ENCODE measurements at places on chromosomes 16 and 17. TPM values are rescaled to one million over a fixed set of nuclear protein-coding genes. Genes with fewer than 3 reads are reported as not detected.

DNA sequence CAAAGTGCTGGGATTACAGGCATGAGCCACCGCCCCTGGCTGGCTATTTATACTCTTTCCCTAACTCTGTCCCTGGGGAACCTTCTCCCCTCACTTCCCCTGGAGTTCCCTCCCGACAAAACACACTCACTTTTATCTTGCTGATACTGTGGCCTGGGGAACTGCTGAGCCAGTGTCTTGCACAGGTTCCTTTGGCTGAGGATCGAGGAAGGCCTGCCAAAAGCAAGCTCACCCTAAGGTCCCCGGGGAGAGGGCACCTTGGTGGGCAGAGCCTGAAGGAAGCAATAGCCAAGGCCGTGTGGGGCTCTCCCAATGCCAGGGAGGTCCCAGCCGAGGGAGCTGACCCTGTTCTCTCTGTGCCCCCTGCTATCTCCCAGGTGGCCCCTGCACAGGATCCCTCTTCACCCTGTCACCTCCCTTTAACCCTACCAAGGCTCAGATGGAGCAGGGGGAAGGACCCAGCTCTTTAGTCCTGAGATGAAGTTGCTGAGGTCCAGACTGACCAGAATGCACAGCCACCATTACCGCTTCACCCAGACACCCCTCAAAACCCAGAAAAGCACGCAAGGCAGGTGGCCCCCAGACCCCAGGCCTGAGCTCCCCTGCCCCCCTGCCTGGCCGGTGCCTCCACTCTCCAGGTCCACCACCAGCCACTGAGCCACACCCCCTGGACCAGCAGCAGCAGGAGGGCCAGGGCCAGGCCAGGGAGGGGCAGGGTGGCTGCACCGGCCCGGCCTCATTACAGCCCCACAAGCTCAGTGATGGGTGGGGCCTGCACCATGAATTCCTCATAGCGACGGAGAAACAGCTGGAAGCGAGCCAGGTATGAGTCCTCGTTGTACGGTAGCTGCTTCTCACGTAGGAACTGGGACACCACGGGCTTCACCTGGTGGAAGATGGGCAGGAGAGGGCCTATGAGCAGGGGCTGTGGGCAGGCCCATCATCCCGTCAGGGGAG lies 5.1 kb upstream of the FDXR start:
- H3K36me3 ChIP-seq, result no peaks in the 10 kb centered on the region
- no peak overlapping the region for H3K27ac ChIP-seq
- no peak overlapping the region for H3K4me3 ChIP-seq
- H3K27me3 ChIP-seq, result peaks cover 6% of the 10 kb centered on the region

GRCh38 chr16:14013571-14014283 lies 57.4 kb upstream of the MRTFB start:
- H3K36me3 ChIP-seq, result no peaks in the 10 kb centered on the region
- peak overlapping the region; percentile 89 for H3K27ac ChIP-seq
- H3K27me3 ChIP-seq, result no peaks in the 10 kb centered on the region
- peaks cover 46% of the 10 kb centered on the region for H3K4me1 ChIP-seq
- peak overlapping the region; percentile 2 for H3K4me3 ChIP-seq

The SNAI3 gene
- total RNA-seq, result not detected

The TERB1 gene
- not detected for total RNA-seq

- peak; percentile 48 for DNase-seq
- peaks cover 5% of the 10 kb centered on the region for H3K36me3 ChIP-seq
- no peaks in the 10 kb centered on the region for H3K4me1 ChIP-seq
- no peak overlapping the region for H3K27ac ChIP-seq
Measured at GRCh38 chr17:6525141-6525540, 31.2 kb downstream of the PITPNM3 start.

DNA sequence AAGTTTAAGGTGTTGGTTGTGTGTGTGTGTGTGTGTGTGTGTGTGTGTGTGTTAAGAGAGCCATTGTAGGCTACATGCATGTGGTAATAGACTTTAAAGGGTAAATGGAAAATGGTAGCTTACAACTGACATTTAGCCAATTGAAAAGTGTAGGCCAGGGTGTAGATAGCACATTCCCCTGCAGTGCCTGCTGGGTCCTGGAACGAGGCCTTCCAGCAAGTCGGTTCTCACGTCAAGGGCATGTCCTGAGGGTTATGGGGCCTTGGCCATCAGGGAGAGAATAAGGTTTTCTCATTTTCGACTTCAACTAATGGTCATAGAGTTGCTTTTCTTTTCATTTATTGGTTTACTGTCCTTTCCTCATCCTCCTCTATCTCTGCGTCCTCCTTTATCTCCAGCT lies 65.1 kb downstream of the RPTOR start:
- no peaks in the 10 kb centered on the region for H3K36me3 ChIP-seq
- no peak overlapping the region for H3K4me3 ChIP-seq
- no peaks in the 10 kb centered on the region for H3K27me3 ChIP-seq
- DNase-seq, result no peak
- H3K4me1 ChIP-seq, result no peaks in the 10 kb centered on the region

The SLC13A2 gene
- 9.7 TPM for total RNA-seq

GRCh38 chr17:29621751-29622194 lies 939 bp downstream of the CORO6 start:
- no peak for DNase-seq
- H3K36me3 ChIP-seq, result no peaks in the 10 kb centered on the region
- H3K4me3 ChIP-seq, result peak overlapping the region; percentile 78

The TEFM gene
- 4.9 TPM for total RNA-seq

The OR1F1 gene
- not detected for total RNA-seq

The KRT33A gene
- total RNA-seq, result 1.2 TPM

The CCT6B gene
- total RNA-seq, result 0.49 TPM

DNA sequence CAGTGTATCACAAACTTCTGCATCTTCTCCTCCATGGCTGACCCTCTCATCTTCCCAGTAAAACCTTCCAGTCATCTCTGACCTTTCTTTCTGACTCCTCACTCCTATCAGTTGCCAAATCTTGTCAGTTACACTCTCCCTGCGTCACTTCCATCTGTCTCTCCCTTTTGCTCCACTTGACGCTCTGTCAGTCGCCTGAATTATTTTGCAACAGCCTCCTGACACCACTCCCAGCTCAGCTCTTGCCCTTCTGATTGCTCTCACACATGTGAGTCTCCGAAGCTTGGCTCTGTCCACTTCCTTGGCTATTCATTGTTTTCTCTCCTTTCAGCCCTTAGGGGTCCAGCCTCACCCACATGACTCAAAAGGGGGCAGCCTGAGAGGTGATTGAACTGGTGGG lies 27.7 kb downstream of the DHRS7C start:
- H3K4me1 ChIP-seq, result no peaks in the 10 kb centered on the region
- peaks cover 5% of the 10 kb centered on the region for H3K27me3 ChIP-seq
- no peak overlapping the region for H3K27ac ChIP-seq

GRCh38 chr17:27569257-27569722 lies 61.7 kb upstream of the LGALS9 start:
- no peaks in the 10 kb centered on the region for H3K27me3 ChIP-seq
- H3K4me3 ChIP-seq, result no peak overlapping the region
- no peak overlapping the region for H3K27ac ChIP-seq
- peaks cover 20% of the 10 kb centered on the region for H3K4me1 ChIP-seq
- no peak for DNase-seq
- H3K36me3 ChIP-seq, result no peaks in the 10 kb centered on the region

The RNF112 gene
- total RNA-seq, result 1.1 TPM

The CA10 gene
- total RNA-seq, result not detected

The HSF5 gene
- total RNA-seq, result not detected

GRCh38 chr17:38619937-38620550 lies 14.3 kb upstream of the SRCIN1 start:
- H3K4me1 ChIP-seq, result no peaks in the 10 kb centered on the region
- peak; percentile 44 for DNase-seq
- H3K27ac ChIP-seq, result no peak overlapping the region
- H3K4me3 ChIP-seq, result no peak overlapping the region
- H3K36me3 ChIP-seq, result no peaks in the 10 kb centered on the region
- peaks cover 26% of the 10 kb centered on the region for H3K27me3 ChIP-seq

The TSPAN10 gene
- 2.2 TPM for total RNA-seq

The RAI1 gene
- total RNA-seq, result 46.1 TPM

The MEIOB gene
- 0.29 TPM for total RNA-seq

GRCh38 chr17:7261379-7262191 lies 693 bp downstream of the CLDN7 start:
- peaks cover 47% of the 10 kb centered on the region for H3K4me1 ChIP-seq
- H3K27ac ChIP-seq, result peak overlapping the region; percentile 59
- DNase-seq, result no peak
- H3K27me3 ChIP-seq, result peaks cover 35% of the 10 kb centered on the region

The KRT14 gene
- 7,400 TPM for total RNA-seq

DNA sequence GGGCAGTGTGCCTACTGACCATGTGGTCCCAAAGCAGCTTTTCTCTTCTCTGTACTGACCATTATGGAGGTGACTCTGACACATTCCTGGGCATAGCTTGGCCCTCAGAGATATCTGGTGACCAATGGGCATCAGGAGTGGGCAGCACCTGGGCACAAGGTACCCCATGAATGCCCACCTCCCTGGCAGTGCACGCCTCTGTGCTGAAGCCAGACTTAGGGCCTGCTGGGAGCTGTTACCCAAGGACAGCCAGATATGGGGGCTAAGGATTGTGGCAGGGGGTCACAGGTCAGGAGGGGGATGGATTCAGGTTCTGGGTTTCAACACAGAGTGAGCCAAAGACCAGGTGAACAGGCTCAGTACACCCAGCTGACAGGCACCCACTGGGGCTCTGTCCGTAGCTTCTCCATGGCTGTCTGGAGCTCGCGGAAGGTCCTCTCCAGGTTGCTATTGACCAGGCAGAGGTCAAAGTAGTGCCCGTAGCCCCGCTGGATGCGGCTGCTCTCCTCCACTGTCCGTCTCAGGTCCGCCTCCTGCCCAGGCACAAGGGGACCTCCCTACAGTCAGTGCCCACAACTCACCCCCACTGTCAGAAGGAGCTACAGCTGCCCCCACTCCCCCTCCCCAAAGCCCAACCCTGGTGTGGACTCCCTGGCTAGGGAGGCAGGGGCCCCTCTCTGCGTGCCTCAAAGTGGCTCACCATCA lies 29.7 kb downstream of the MPP2 start:
- no peak overlapping the region for H3K4me3 ChIP-seq
- no peaks in the 10 kb centered on the region for H3K27me3 ChIP-seq
- DNase-seq, result no peak
- H3K36me3 ChIP-seq, result peaks cover 6% of the 10 kb centered on the region

DNA sequence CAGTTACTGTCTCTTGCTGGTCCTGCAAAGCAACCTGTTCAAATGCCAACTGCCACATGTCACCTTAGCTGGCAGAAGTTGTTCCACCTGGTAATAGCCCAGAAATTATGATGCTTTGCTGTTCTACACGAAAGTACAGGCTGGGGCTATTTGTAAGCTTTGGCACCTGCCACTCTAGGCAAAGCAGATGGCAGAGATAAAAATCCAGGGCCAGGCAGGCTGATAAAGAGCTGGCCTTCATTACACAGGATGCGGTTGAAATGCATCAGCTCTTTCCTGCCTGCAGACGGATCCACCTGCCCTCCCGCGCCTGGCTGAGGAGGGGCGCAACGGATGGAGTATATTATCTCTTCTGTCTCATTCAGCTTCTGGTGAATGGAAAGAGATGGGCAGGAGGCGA lies 29.3 kb upstream of the KDM8 start:
- H3K4me1 ChIP-seq, result peaks cover 7% of the 10 kb centered on the region
- H3K27ac ChIP-seq, result no peak overlapping the region
- H3K36me3 ChIP-seq, result no peaks in the 10 kb centered on the region

DNA sequence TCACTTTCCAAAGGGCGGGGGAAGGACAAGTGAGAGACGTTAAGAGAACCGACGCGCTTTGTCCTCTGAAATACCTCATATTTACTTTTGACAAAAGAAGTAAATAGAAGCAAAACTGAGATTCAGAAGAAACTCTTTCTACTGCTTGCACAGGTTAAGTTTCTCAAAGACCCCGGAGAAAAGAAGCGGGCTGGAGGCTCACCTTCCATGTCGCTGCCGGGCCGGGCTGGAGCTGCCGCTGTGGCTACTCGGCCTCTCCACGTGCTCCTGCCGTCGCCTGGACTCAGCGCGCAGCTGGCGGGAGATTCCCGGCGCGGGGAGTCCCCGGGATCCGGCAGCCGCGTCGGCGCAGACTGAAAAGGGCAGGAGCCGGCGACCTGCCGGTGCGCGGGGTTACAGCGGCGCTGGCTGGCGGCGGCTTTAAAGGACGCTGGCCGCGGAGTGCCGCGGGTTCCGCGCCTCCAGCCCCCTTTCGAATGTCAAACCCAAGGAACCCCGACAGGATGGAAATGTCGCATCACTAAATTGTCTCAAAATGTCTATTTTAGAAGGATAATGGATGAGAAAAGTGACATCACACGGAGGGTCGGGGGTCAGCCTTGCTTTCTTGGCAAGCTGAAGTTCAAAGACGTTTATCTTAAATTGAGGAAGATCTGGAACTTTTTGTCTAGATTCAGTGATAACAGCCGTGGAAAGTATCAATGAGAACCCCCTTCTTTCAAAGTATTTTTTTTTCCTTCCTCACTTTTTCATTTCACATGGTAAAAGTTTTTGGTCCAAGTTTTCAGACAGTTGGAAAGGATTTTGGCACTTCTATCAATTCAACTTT lies at the start of gene IKZF3:
Gene IKZF3, minus strand, starts transcription at position 395 of the 829 bp plus-strand sequence. Its CDS starts 186 bp downstream, at position 209.
- H3K27me3 ChIP-seq, result peaks cover 94% of the 10 kb centered on the region
- peaks cover 14% of the 10 kb centered on the region for H3K4me1 ChIP-seq
- peak within 1 kb of the TSS; percentile 34 for H3K4me3 ChIP-seq

The PYY gene
- not detected for total RNA-seq

- H3K27ac ChIP-seq, result no peak overlapping the region
- H3K4me3 ChIP-seq, result no peak overlapping the region
- no peaks in the 10 kb centered on the region for H3K27me3 ChIP-seq
- DNase-seq, result no peak
- H3K4me1 ChIP-seq, result no peaks in the 10 kb centered on the region
Measured at GRCh38 chr17:28141773-28142172, 99.3 kb downstream of the NLK start.

Data from suprapubic skin (tissue), 4 donors.